Endodermal cell (in vitro differentiated cells): ENCODE measurements at places on chromosomes 2 and 18.

DNA sequence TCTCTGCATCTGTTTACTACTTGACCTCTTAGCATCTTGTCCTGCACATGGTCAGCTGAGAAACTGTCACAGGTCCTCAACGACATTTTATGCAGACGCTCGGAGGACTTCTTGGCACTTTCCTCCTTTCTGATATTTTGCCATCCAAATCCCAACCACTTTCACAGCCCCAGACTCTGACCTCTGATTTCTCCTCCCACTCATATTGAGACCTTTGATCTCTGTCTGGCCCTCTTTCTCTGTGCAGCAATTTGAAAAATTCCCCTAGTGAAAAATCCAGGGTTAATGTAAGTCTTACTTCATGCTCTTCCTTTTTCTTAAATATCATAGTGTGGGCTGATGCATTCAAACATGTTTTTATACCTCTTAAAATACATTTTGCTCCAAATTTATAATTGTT is 273.8 kb downstream of the CCDC102B start:
- DNase-seq = no peak

DNA sequence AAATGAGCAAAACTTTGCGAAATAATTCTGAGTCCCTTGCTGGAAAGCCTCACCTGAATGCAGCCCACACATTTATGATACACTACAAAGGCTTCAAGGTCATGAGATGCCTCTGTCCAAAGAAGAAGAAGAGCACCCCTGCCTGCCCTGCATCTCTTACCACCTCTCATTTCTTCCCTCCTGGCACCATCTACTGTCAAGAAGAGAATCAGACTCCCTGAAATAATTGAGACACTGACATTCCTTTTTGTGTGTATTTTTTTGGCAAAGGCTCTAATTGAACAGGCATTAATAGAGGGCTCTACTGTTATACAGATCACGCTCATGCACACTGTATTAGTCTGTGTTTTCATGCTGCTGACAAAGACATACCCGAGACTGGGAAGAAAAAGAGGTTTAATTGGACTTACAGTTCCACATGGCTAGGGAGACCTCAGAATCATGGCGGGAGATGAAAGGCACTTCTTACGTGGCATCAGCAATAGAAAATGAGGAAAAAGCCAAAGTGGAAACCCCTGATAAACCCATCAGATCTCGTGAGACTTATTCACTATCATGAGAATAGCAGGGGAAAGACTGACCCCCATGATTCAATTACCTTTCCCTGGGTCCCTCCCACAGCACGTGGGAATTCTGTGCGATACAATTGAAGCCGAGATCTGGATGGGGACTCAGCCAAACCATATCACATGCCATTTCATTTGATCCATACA is 176.3 kb downstream of the ALPK2 start:
- DNase-seq = no peak

DNA sequence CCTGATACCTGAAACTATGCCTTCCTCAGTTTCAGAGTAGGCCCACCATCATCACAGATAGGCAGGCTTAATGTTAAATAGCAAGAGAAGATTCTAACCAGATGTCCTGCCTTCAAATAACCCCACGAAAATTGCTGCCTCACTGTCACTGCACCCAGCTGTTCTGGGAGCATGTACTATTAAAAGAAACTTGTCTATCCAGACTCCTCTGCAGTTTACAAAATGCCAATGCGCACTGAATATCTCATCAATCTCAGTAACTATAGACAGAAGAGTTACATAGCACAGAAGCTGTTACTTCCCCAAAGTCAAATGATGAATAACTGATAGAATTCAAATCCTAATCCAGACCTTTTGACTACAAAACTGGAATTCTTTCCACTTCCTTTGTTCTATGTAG is 43.9 kb downstream of the WDR75 start:
- no peak for DNase-seq

DNA sequence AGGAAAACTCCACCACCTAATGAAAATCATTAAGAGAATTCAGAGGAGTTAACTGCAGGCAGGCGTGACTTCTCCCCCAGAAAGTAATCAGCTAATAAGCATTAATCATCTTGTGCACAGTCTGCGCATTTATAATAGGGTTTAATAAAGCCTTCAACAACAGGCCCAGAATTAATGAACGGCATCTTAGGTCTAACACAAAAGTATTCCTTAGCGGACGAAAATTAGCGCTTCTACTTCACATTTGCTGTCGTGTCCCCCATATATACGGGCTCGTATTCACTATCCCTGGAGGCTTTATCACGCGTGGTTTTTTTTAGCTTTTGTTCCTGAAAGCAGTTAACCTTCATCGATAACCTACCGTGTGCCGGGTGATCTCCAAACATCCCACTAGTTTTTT is 1.8 kb downstream of the ATP8B1 start:
- DNase-seq = no peak
